ENCODE measurements at places on chromosomes 5 and 9.

GRCh38 chr9:125990186-125990792 is 243.1 kb downstream of the PBX3 start:
- DNase-seq: no peak

GRCh38 chr5:32504989-32505596 is 60.6 kb upstream of the ZFR start:
- DNase-seq: peak; percentile 98

DNA sequence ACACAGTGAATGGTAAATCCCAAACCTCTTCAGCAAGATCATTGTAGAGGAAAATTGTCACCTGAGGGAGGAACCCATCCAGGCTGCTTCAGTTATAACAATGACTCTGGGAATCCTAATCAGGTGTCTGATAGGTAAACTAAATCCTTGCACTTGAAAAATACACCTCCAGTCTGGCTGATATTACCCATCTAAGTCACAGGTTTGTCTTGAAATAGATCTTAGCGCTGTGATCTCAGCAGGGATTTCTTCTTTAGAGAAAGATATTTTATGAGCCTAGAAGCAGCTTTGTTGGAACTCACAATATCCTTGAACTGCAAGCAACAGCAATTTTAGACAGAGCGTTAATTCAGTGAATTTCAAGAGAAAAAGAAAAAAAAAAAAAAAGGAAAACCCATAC is 149.7 kb downstream of the SGCD start:
- DNase-seq: no peak

DNA sequence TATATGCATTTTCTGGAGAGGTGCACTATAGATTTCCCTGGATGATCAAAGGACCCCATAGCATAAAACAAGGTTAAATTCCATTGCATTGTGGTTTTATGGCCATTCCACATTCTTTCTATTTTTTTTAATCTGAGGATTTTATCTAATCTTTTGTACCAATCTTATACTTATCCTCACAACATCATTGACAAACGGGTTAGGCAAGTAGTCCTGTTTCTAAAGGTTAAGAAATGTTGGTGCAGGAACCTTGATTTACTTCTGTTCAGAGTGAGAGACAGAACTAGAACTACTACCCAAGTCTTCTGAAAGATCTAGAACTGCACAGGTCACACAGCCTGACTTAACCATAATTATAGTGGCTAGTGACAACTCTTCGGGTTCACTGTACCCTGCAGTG is 5.7 kb upstream of the DAB2 start:
- no peak for DNase-seq

DNA sequence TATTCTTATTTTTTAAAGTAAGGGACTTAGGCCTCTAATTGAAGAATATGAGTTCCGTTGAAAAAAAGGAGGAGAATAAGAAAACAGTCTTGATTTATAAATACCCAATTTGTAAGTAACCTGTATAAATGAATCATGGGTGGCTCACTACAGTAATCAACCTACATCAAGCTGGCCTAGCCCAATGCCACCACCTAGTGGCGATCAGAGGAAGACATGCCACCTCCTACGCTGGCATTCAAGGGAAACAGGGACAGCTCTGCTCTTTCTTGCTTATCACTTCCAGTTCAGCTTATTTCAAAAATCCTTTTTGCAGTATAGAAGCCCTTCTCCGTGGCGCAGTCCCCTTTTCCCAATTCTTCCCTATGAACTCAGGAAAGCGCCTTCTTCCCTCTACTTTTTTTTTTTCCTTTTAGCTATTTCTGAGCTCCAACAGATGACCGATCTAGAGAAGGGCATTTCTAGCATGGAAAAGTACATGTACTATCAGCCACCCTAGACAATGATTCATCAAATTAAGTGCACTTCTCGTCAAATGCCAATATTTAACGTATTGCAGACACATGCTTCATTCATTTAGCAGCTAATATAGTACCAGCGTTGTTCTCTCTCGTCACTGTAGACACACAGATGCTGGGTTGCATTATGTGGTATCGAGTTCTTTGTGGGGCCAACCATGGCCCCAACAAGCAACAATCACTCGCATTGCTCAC is 28.3 kb downstream of the PTPN3 start:
- peak; percentile 80 for DNase-seq

GRCh38 chr9:1580215-1580614 is 434.9 kb upstream of the SMARCA2 start:
- no peak for DNase-seq

GRCh38 chr9:84101964-84102632 is 121.5 kb downstream of the RMI1 start:
- no peak for DNase-seq

DNA sequence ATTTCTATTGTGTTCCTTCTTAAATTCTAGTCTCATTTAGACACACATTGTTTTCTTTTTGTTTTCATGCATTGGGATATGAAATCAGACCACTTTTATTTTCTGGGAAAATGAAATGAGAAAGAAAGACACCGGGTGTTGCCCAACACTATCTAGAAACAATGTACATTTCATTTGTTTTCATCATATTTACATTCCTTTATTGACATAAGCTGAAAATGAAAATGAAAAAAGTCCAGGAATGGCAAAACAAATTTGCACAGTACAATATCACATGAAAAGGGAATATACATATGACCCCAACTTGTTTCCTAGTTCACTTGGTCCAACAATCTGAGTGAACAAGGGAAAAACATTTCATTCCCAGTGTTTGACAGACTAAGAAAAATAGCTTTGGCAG is 20.7 kb downstream of the IFNE start:
- DNase-seq: peak; percentile 24

DNA sequence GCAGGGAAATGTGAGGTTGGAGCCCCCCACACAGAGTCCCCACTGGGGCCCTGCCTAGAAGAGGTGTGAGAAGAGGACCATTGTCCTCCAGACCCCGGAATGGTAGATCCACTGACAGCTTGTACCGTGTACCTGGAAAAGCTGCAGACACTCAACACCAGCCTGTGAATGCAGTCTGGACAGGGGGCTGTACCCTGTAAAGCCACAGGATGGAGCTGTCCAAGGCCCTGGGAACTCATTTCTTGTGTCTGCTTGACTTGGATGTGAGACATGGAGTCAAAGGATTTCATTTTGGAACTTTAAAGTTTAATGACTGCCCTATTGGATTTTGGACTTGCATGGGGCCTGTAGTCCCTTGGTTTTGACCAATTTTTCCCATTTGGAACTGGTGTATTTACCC is 535.0 kb upstream of the MEF2C start:
- no peak for DNase-seq

GRCh38 chr5:174837919-174838902 is 113.8 kb downstream of the MSX2 start:
- DNase-seq: peak; percentile 66

DNA sequence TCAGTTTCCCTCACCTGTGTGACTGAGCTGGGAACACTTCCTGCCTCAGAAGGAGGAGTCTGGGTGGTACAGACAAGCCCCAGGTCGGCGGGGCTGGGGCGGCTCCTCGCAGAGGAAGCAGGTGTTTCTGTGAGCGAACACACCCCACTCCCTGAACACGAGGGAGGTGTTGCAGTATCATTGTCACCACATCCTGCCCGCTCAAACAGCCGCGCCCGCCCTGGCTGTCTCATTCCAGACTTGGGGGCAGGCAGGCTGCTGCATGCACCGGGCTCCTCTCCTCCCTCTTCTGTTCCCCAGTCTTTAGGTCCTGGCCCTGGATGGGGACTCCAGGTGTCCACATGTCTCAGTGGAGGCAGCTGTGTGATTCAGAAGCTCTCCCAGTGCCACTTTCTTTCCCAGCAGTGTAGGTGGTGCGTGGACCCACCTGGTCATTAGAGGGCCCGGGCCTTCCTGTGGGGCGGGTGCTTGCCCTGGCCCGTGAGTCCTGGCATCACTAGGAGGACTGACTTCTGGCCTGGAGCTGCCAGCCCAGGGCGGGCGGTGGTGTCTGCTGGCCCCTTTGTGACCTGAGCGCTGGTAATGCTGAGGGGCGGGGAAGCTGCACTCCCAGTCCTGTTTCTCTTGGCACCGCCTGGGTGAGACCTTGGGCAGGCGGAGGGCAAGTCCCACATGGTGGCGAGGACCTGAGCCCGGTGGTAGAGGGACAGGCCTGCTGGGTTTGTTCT is 18.3 kb upstream of the PHYHD1 start:
- DNase-seq: no peak

- DNase-seq: no peak
These were observed 669.9 kb downstream of the MTRR start for GRCh38 chr5:8538821-8539220.

DNA sequence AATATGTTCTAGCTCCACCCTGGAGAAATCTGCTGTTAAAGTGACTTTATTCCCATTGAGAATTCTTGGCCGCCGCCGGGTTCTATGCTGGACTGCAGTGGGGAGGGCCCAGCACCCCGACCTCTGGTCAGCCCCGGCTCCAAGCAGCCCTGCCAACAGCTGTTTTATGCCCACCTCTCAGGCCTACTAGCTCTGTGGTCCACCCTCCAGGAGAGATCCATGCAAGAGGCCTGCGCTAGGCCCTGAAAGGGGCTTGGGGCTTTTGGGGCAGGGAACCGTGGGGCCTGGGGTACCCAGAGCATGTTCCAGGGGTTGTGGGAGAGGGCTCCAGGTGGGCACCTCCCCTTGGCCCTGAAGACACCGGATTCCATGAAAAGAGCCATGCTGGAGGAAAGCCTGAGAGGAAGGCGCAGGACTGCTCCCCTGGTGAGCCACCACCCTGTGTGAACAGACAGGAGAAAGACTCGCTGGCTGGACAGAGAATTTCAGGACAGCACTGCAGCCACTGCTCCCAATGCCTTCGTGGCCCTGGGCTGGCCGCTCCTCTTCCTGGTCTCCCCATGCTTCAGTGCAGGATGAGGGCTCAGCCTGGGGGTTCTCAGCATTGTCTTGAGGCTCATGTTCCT is 44.6 kb upstream of the RUFY1 start:
- DNase-seq: no peak

GRCh38 chr5:158929552-158930218 is 170.0 kb downstream of the EBF1 start:
- DNase-seq: no peak

GRCh38 chr9:84331119-84331809 is 9.3 kb downstream of the SLC28A3 start:
- peak; percentile 67 for DNase-seq

- DNase-seq: no peak
These were observed 127.8 kb upstream of the GPR151 start for GRCh38 chr5:146643776-146644175.
